CD14-positive monocyte (primary cell): ENCODE measurements at places on chromosomes 7 and 10.

- no peak overlapping the region for H3K4me3 ChIP-seq
- no peaks in the 10 kb centered on the region for H3K4me1 ChIP-seq
- no peak overlapping the region for H3K27ac ChIP-seq
These were observed 94.4 kb downstream of the PODXL start for GRCh38 chr7:131462059-131462458.

DNA sequence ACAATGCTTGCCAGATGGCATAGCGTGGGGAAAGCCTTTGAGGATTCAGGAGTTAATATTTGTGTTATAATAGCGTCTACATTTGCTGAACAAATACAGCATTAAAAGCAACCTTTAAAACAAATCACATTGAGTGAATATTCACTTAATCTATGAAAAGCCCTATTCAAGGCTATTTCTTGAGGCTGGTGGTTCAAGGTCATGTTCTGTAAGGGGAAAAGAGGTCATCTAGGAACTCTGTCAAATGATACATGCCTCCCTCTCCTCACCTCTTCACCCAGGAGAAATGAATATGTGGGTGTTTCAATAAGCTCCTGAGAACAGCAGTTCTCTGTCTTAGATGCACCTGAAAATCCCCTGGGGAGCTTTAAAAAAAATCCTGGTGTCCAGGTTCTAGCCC lies 303.0 kb downstream of the ELMO1 start:
- no peaks in the 10 kb centered on the region for H3K4me1 ChIP-seq
- H3K27me3 ChIP-seq, result no peaks in the 10 kb centered on the region
- H3K4me3 ChIP-seq, result no peak overlapping the region
- H3K27ac ChIP-seq, result no peak overlapping the region
- H3K36me3 ChIP-seq, result peaks cover 33% of the 10 kb centered on the region

- H3K27me3 ChIP-seq, result no peaks in the 10 kb centered on the region
- H3K27ac ChIP-seq, result no peak overlapping the region
- no peak overlapping the region for H3K4me3 ChIP-seq
- no peak for DNase-seq
These were observed 48.8 kb upstream of the ZNF680 start for GRCh38 chr7:64611717-64612116.

DNA sequence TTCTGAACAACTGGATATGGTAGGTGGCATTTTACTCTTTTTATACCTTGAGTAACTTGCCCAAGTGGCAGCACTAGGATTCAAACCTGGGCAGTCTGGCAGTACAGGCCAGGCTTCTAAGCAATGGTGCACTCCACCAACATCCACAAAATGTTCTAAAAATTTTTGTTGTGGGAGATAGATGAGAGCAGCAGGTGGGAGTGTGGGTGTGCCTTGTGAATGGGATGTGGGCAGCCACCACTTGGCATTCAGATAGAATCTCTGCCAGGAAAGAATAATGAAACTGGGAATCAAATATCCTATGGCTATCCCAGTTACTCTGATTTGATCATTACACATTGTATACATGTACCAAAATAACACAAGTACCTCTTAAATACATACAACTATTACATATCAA lies 810.7 kb downstream of the MAGI2 start:
- H3K4me3 ChIP-seq, result no peak overlapping the region
- no peak overlapping the region for H3K27ac ChIP-seq
- H3K36me3 ChIP-seq, result no peaks in the 10 kb centered on the region
- DNase-seq, result no peak
- no peaks in the 10 kb centered on the region for H3K4me1 ChIP-seq

DNA sequence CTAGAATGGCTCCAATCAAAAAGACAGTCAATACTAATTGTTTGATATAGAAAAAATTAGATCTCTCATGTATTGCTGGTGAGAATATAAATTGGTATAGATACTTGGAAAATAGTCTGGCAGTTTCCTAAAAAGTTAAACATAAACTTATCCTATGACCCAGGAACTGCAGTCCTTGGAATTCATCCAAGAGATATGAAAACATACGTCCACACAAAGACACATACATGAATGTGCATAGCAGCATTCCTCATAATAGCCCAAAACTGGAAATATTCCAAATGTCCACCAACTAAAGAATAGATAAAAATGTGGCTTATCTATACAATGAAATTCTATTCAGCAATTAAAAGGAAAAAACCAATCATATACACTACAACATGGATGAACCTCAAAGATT lies 128.4 kb downstream of the ZFAND4 start:
- H3K27me3 ChIP-seq, result no peaks in the 10 kb centered on the region
- DNase-seq, result no peak
- H3K36me3 ChIP-seq, result no peaks in the 10 kb centered on the region
- peak overlapping the region; percentile 2 for H3K27ac ChIP-seq

- no peak for DNase-seq
- H3K27ac ChIP-seq, result no peak overlapping the region
- no peaks in the 10 kb centered on the region for H3K27me3 ChIP-seq
- H3K36me3 ChIP-seq, result no peaks in the 10 kb centered on the region
These were observed 108.7 kb downstream of the GFRA1 start for GRCh38 chr10:116164291-116164690.

DNA sequence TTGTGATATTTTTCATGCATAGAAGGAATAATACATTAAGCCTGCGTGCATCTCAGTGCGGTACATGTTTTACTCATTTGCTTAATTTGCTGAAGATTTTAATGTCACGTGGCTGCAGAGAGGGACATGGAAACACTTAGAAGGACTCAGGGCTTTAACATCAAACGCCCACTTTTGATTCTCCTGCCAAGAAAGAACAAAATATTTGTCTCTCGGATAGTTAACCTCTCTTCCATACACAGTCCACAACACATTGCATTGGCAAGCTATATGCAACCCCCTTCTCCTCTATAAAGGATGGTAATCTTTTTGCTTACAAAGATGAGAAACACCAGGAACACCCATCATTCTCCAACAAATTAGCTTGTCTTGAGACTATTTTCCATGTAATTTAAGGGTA lies 148.0 kb upstream of the NRP1 start:
- H3K4me3 ChIP-seq, result no peak overlapping the region
- H3K36me3 ChIP-seq, result no peaks in the 10 kb centered on the region
- DNase-seq, result no peak
- H3K27ac ChIP-seq, result no peak overlapping the region
- H3K4me1 ChIP-seq, result no peaks in the 10 kb centered on the region
- H3K27me3 ChIP-seq, result peaks cover 2% of the 10 kb centered on the region

DNA sequence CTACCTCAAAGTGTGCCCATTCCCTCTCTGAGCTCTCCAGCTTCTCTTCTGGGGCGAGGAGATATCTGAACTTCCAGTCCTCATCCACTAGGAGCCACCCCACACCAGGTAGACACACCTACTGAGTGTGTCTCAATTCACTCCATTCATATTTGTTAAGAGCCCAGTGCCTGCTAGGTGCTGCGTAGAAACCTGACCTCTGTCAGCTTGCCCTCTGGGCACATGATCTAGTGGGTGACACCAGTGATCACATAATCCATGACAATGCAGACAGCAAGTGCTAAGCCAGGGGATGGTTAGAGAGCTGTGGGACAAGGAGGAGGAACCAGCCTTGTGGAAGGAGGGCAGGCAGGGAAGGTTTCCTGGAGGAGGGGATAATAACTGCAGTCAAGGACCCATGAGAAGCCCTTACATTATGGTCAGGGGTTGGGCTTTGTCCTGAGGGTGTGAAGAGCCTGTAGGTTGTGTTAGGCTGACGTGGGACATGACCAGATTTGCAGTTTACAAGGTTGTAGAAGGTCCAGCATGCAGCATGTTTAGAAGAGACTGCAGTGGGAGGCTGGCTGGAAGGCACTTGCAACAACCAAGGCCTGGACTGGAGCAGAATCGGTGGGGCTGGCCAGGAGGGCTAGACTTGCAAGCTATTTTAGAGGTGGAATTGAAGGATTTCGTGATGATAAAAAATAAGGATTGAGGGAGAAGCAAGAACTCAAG lies 81.8 kb downstream of the COL13A1 start:
- no peak overlapping the region for H3K27ac ChIP-seq
- H3K27me3 ChIP-seq, result no peaks in the 10 kb centered on the region
- H3K4me3 ChIP-seq, result no peak overlapping the region
- DNase-seq, result no peak

- H3K4me1 ChIP-seq, result no peaks in the 10 kb centered on the region
- H3K4me3 ChIP-seq, result no peak overlapping the region
- no peak overlapping the region for H3K27ac ChIP-seq
- no peaks in the 10 kb centered on the region for H3K27me3 ChIP-seq
- DNase-seq, result no peak
- H3K36me3 ChIP-seq, result no peaks in the 10 kb centered on the region
These were observed 34.7 kb upstream of the MKLN1 start for GRCh38 chr7:131293018-131293417.

DNA sequence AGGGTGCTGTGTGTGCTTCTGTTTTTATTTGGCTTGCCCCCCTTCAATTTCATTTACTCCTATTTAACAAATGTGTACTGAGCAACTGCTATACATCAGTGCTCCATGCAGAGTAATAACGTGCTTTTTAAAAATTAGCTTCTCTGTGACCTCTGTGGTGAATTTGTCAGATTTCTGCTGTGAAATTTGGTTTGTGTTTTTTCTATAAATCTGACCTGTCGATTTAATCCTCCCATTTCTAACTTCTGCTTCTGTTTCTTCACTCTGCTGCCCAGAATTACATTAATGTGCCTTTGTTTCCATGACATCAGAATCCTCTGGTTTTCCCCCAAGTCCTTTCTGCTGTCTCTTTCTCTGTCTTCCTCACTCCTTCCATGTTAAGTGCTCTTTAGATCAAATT lies 123.8 kb upstream of the CACNA2D1 start:
- H3K36me3 ChIP-seq, result no peaks in the 10 kb centered on the region
- H3K27ac ChIP-seq, result no peak overlapping the region
- no peaks in the 10 kb centered on the region for H3K27me3 ChIP-seq
- no peak for DNase-seq
- no peak overlapping the region for H3K4me3 ChIP-seq

DNA sequence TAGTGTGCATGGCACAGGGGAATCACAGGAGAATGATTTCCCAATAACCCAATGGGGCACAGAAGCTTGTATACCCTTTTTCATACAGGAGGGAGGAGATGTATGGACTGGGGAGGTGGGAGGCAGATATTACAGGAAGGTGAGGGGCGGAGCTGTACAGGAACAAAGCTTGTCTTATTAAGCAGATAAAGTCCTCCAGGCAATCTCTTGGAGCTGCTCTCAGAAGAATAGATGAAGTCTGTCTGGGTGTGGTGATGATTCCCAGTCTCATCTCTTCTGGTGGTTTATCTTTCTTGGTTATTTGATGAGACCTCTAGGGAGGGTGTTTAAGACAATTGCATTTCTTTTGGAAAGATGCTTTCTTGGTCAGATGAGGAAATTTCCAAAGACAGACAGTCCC lies 25.1 kb upstream of the CPA5 start:
- no peaks in the 10 kb centered on the region for H3K27me3 ChIP-seq
- DNase-seq, result no peak
- no peaks in the 10 kb centered on the region for H3K36me3 ChIP-seq
- H3K4me3 ChIP-seq, result no peak overlapping the region

- no peaks in the 10 kb centered on the region for H3K4me1 ChIP-seq
- H3K4me3 ChIP-seq, result no peak overlapping the region
- H3K27me3 ChIP-seq, result no peaks in the 10 kb centered on the region
- no peak for DNase-seq
- H3K36me3 ChIP-seq, result no peaks in the 10 kb centered on the region
- no peak overlapping the region for H3K27ac ChIP-seq
These were observed 477.5 kb downstream of the SUGCT start for GRCh38 chr7:40612298-40612697.

- H3K27ac ChIP-seq, result no peak overlapping the region
- DNase-seq, result no peak
- no peaks in the 10 kb centered on the region for H3K4me1 ChIP-seq
- no peaks in the 10 kb centered on the region for H3K27me3 ChIP-seq
- peaks cover 95% of the 10 kb centered on the region for H3K36me3 ChIP-seq
- no peak overlapping the region for H3K4me3 ChIP-seq
These were observed 23.0 kb downstream of the EDRF1 start for GRCh38 chr10:125742465-125742864.
